Right ventricle myocardium superior (tissue), 1 donor: ENCODE measurements at places on chromosomes 11 and 22.

DNA sequence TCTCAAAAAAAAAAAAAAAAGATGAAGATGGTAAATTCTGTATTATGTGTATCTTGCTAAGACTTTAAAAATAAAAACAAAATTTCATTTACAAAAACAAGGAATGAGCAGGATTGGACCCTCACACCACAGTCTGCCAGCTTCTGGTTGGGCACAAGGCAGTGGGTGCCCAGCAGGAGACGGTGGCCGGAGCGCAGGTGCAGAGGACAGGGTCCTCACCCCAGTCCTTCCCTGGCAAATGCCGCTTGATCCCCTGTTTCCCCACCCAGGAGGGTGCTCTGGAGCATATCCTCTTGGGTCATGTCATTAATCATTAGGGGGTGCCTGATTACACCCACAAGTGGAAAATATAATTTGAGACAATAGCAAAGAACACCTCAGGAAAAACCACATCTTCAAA, 31.2 kb downstream of the SHANK2 start:
- DNase-seq: no peak

DNA sequence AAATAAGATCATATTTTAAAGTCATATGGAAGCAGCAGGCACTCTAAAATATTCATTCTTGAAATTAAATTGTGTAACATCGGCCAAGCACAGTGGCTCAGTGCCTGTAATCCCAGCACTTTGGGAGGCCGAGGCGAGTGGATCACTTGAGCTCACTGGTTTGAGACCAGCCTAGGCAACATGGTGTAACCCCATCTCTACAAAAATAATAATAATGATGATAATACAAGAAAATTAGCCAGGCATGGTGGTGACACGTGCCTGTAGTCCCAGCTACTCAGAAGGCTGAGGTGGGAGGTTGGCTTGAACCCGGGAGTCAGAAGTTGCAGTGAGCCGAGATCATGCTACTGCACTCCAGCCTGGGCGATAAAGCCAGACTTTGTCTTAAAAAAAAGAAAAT, 77.4 kb downstream of the TRIM29 start:
- no peak for DNase-seq

DNA sequence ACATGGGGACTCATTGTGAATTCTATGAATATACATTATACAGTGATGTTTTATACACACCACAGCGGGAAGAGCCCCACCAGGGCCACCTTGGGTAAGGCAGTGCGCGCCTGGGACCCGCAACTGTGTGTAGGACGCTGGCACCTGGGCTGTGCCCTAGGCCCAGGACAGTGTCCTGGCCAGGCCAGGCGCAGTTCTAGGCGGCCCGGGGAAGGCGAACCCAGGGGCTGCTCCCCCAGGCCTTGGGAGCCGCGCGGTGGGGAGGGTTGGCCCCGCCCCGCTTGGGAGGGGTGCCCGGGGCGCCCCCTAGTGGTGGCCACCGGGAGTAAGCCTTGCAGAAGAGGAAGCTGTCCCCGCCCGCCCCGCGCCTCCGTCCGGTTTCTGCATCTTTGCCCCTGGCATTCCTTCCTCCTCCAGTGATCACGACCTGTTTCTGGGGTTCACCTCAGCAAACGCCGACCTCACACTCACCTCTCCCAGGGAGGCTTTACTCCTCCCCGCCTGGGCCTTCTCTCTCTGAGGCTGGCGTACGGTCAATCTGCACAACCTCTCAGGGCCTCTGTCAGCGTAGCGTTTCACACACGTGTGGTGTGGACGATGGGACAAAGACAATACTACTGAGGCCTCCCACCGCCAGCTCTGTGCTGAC, 9.5 kb upstream of the EHD1 start:
- DNase-seq: peak; percentile 91

DNA sequence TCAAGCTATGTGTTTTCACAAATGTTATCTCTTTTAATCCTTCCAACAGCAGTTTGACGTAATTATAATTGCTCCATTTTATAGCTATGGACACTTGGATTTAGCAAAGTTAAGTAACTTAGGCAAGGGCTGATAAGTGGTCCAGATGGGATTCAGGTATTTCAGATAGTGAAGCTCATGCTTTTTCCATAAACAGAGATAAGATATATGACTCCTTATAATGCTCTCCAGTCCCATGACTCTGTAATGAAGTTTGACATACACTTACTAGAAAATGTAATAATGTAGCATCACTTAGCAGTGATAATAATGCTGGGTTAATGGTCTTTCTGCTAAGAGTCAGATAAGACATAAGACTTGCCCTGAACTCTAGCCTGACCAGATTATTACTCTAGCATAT, 892.1 kb downstream of the LRRC4C start:
- no peak for DNase-seq

- no peak for DNase-seq
These were observed 6.3 kb downstream of the PPP2R1B start for GRCh38 chr11:111759778-111760407.

DNA sequence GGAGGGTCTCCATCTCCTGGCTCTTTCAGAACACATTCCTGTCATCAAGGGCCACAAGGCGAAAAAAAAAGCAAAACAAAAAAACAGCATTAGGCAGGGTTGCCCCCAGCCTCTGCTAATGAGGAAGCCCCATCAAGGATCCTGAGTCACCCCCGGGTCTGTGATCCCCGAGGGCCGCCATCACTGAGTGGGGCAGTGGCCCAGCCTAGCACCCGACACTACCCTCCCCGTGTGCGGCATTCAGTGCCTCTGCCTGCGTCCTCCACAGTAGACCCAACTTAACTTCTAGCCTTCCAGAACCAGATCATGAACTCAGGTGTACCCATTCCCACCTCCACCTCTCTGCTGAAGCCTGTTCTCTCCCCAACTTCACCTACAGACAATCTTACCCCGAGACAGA, 6.6 kb upstream of the CDC42EP1 start:
- no peak for DNase-seq

DNA sequence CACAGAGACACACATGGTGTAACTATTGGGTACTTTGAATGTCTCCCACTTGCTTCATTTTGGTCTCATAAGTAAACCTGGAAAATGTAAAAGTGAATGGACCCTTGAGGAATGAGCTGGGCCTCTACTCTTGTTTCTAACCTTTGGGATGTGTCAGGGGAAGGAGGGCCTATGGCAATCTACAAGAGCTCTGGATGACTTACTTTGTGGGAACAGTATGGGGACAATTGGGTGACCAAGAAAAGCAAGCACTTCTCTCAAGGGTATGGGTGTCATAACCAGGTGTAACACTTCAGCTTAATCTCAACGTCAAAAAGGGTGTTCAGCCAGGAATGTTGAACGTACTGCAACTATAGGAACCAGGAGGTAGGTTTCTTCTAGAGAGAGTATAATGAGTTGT, 144.0 kb downstream of the OPCML start:
- no peak for DNase-seq

GRCh38 chr11:79458709-79459108, 17.9 kb upstream of the TENM4 start:
- no peak for DNase-seq

DNA sequence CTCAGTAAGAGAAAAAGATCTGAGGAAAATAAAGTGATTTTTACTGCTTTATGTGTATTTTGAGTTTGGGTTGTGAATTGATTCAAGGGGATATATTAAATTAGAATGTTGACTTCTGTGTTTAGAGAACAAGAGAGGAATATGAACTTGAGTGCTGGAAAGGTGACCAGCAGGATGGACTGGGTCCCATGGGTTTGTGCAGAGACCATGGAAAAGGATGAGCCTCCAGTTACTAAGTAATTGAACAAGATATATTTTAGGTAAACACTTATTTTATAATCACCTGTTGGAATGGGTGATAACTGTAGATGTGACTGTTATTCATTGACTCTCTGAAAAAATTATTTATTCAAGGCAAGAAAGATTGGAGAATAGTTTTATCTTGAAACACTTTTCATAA, 82.0 kb upstream of the TOP3B start:
- DNase-seq: no peak

DNA sequence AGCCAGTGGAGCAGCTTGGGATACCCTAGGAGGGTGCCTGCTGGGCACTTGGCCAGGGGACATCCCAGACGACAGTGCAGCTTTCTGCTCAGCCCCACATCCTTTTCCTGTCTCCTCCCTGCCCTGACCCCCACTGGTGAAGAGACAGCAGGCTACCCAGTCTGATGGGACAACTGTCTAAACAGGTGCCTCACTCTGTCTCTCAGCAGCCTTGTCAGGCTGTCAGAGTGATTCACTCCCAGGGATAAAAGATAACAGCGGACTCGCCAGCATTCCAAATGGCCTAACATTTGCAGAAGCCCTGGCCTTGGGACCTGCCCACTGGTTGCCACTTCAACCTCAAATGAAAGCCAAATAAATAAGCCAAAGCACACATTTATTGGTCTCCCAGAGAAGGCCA, 318.6 kb upstream of the PLET1 start:
- DNase-seq: no peak

DNA sequence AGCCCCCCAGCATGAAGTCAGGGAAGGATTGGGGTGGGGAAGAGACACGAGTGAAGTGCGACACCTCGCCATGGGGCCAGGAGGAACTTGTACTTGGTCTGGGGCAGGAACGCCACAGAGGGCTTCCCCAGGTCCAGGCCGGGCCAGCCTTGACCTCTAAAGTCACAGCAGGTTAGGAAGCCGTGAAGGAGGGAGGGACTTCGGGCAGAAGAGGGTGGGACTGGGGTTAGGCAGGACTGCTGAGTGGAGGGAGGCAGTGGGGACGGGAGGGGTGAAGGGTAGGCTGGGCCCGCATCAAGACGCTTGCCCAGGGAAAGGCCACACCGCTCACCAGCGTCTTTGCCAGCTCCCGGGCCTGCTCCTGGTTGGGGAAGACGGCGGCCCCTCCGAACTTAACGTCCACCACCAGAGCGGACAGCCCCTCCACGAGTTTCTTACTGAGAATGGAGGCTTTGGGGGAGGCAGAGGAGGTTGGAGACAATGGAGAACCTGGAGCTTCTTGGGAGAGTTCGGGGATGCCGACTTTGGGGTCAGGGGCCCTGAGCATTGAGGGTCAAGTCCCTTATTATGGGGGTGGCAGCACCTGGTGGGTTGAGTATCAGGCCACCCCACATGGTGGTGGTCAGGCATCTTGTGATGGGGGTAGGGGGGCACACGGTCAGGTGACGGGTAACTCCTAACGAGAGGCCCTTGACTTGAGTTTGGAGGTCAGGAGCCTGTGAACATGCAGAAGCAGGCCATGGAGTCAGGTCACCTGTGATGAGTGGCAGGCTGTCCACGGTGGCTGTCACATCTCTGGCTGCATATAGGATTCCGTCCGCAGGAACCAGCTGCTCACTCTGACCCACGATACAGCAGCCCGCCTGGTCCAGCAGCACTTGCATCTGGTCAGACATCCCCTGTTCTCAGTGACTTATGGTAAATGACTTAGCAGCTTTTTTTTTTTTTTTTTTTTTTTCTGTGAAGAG, 1.7 kb upstream of the SCO2 start:
- peak; percentile 78 for DNase-seq

DNA sequence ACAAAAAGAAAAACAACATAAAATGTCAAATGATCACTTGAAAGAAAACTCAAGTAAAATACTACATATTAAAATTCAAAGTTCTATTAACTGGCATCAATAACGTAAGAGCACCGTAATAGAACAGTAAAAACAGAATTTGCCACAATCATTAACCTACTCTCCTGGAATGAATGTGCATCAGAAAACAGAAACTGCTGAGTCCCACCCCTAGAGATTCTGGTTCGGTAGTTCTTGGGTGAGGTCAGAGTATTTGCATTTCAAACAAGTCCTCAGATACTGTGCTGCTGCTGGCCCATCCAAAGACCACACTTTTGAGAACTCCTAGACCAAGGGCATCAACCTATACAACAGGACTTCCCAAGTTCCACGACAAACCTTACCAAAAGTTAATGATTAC, 23.5 kb downstream of the PITPNB start:
- no peak for DNase-seq

DNA sequence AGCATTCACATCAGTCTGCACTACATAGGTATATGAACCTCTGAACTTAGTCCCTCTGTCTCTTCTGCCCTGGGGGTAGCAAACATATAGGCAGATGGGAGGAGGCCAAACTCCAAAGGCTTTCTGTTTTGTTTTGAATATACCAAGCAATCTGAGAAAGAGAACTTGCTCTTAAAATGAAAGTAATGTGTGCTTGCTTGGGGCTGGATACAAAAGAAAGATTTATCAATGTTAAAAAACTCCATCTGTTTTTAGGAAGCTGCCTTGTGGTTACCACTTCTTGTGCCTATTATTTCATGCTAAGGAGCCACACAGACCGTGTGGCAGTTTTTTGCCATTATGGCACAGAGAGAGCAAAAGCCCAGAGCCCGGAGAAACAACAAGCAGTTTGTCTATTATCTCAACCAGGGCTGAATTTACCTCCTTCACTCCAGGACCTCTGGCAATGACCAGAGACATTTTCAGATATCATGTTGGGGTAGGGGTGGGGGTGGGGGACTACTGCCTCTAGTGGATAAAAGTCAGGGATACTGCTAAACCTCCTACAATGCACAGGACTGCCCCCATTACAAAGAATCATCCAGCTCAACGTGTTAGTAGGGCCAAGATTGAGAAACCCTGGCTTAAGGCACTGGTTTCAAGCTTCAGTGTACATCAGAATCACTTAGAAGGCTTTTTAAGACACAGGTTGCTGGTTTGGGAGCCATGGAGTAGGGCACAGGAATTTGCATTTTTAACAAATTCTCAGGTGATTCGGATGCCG, 124.2 kb downstream of the APIP start:
- DNase-seq: no peak

GRCh38 chr11:119755356-119756071, 26.5 kb upstream of the NECTIN1 start:
- no peak for DNase-seq

- no peak for DNase-seq
These were observed 14.4 kb upstream of the SORL1 start for GRCh38 chr11:121437686-121438078.

DNA sequence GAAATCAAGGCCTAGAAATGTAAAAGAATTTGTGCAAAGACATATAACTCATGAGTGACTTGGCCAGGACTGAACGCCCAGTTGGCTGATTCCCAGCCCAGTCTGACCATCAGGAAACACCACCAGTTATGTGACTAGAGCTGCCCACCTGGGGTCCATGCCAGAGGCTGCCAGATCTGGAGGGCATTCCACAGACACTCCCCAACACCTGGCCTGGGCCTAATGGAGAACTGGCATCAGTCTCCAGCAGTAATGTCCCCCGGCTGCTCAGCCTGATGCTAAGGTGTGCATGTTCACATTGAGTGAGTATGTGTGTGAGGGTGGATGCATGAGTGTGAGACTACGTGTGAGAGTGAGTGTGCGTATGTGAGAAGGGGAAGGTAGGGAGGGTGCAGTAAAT, 15.7 kb downstream of the PLAAT3 start:
- DNase-seq: no peak

GRCh38 chr22:32475468-32476010, 928 bp downstream of the FBXO7 start:
- peak; percentile 43 for DNase-seq
